ENCODE measurements at places on chromosomes 6 and 20.

DNA sequence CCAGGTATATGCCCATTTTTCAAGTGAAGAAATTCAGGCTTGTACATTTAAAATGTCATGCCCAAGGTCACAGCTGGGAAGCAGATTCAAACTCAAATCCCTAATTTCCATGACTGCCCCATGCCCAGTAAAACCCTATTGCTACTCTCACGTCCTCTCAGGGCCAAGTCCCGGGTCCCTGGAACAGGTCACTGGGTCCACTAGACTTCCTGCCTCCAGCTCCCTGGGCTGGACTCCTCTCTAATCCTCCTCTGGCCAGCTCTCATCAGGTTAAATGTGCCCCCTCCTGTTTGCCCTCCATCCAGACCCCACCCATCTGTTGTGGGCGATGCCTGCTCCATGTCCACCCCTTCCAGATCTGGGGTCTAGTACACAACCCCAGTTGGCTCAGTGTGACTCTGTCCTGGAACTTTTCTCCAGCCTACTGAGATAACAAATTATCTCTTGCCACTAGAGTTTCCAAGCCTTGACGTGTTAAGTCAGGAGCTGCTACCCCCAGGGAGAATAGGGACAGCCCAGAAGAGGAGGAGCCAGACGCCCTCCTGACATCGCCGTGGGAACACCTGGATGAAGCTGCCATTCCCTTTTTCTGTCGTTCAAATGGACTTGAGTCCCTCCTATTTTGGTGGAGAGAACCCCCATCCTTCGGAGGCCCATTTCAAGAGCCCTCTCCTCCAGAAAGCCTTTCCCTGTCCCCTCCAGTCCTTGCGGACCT lies 3.7 kb upstream of the SPDEF start:
- DNase-seq, result no peak

DNA sequence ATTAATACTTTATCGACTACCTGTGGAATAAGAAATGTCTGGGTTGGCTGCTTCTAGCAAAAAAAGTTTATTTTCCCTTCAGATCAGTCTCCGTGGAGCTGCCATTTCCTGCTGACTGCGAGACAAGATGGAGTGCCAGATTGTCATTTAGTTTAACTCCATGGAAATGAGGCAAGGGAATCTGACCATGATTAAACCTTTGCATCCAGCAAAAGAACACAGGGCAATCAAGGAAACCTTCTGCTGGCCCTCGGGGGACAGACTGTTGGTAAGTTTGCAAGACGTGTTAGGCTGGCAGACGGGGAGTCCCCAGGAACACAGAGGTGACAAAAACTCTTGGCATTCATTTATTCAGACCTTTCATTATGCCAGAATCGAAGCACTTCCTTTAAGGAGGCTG lies 52.2 kb upstream of the SPACA1 start:
- DNase-seq, result no peak

DNA sequence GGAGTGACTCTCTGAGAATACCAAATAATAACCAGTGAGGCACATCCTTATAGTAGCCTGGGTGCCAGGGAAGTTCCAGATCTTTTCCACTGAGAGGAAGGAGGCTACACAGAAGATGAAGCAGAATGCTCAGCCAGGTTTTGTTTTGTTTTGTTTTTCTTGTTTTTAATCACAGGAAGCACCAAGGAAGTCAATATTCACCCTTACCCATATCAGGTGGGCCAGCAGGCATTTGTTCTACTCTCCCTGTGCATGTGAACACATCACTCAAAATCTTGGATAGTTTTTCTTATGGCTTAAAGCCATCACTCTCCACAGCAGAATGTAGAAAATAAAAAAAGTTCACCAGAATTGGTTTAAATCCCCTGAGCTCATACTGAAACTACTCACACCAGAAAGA lies 10.5 kb downstream of the SLC17A1 start:
- DNase-seq, result no peak

- DNase-seq, result no peak
Measured at GRCh38 chr20:17904027-17904426, 64.6 kb downstream of the SNX5 start.

- DNase-seq, result no peak
Measured at GRCh38 chr6:143267760-143268159, 182.7 kb downstream of the ADAT2 start.

DNA sequence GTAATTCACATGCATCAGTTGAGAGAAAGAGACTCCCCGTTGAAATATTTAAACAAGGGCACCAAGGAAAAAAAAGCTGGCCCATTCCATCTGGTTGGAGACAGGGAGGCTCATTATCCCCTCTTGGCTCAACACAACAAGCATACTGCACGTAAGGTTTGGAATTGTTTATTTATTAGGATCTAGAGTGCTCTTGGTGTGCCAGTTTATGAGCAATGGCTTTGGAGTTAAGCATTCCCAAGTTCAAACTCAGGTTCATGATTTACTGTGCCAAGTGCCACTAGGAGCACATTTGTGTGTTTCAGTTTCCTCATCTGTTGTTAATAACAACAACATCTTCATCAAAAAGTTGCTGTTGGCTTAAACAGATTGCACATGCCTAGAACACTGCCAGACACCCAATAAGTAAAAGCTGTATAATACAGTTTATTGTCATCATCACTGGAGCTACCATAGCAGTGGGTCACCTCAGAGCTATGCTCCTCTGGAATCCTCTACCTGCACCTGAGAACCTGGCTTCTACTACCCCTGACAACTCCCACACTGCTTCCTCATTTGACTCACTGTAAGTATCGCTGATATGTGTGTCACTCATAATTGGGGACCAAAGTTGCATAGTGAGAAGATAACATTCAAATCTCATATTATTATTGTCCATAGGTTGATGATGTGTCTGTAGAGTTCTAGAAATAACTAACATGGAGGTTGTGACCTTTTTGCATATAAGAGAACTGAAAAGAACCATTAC lies 5.4 kb downstream of the SLC17A3 start:
- DNase-seq, result no peak

DNA sequence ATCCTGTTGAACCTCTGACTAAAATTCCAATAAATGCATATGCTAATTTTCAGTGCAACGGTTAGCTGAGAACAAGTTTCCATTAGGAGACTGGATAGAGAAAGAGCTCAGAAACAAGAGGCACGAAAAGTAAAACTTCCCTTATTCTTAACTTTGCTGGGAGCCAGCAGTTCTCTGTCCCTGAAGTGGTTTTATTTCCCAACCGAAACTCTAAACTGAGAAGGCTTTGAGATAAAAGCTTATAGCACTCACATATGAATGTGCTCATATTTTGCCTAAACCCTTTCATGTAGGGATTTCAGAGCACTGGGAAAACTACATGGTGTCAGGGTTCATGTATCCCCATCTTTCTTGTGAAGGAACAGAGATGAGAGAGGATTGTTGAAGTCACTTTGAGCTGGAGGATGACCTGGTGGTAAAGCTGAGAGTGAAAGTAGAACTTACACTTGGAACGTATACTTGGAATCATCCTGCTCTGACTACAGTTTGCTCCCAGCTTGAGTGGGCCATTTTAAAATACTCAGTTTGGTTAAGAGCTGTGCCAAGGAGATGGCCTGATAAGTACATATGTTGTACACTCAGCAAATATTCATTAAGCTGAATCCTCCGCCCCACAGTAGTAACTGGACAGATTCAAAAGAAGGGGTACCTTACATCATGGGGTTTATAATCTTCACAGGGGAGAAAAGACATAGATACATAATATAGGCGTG lies 324.2 kb upstream of the CNR1 start:
- DNase-seq, result no peak

DNA sequence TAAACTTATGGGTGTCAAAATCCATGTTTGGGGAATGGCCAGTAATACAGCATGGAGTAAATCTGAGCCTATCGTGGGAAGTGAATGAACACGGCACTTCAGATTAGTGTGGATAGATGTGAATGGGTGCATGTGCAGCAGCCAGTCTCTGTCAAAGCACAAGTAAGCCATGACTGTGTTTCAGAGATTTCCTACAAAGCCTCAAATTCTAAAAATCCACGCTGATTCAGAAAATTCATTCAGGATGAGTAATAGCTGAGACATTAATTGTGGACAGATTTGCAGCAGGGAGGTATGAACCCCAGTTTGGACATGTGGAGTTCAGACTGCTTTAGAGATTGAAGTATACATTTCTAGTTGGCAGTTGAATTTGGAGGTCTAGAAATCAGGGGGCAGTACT lies 115.1 kb downstream of the QKI start:
- DNase-seq, result no peak

DNA sequence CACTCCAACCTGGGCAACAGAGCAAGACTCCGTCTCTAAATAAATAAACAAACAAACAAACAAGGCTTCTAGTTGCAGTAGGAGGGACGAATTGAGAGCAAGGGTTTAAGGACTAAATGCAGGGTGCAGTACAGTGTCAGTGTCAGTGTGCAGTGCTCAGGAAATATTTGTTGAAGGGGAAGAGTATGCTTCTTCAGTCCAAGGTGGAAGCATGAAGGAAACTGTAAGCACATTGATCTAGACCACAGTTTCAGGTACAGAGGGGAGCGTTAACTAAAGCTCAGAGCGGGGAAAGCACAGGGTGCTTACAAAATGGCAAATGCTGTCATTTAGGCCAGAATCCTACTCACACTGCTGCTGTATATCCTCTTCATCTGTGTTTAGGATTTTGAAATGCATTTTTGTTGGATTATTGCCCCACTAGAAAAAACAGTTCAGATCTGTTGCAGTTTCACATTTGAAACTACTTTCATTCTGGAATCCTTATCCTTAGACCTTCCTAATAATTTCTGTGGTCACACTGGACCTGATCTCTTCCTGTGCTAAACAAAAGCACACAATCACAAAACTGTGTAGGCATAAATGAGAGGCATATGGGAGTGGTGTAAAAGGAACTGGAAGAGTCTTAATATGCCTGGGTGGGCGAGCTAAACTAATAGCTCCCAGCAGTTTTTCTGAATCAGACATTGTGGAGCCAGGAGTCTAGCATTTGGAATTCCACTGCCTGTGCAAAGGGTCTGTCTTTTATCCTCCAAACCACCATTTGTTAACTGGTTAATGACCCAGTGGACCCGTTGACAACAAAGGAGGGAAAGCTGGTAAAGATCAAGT lies 41.4 kb downstream of the CBFA2T2 start:
- no peak for DNase-seq

DNA sequence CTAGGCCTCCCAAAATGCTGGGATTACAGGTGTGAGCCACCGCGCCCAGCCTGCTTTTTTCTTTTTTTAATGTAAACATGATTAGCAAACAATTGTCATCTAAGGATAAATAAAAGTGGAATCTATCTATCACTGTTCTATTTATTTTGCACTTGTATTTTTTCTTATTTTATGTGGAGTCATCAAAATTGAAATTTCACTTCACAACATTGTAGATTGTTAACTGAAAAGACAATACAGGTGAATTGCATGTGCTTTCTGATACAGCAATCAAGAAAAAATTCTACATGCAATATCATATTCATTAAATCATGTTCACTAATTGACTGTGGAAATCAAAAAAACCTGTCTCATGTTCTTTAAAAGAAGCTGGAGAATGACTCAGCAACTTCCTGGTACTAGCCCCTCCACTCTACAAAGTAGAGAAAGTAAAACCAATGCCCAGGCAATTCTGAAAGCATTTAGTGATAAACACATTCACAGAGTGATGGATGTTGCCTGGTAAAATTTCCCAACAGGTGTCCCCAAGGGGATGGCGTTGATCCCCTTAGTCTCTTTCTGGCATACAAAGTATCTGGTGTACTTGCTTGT lies 10.7 kb upstream of the RFX6 start:
- DNase-seq, result no peak

DNA sequence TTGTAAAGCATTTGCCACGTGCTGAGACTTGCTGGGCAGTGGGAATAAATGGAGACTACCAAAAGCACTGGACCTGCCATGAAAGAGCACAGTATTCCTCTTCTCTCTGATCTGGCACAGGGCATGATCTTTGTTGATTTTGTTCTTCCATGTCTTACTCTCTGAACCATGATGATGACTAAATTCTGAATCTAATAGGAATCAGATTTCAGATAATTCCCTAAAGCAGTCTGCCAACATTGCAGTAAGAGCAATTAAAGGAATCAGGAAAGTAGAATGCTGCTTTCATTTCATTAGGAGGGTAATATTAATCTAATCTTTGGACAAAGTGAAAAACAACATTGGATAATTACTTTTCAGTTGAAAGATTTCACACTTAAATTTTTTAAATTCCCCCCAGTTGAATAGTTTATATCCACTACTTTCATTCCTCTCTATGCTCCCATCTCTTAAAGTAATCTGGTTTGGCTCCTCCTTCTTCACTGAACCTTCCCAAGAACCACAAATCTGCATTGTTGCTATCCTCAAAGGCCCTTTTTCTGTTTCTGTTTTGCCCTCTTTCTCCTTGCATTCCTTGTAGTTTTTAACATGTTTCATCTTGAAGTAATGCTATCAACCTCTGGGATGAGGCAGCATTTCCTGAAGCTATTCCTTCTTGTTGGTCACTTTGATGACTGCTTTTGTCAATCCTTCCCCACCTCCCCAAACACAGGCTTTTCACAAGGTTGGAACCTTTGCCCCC lies 243.2 kb upstream of the TENT5A start:
- DNase-seq, result no peak

GRCh38 chr6:3289664-3290055 lies 30.9 kb downstream of the PSMG4 start:
- DNase-seq, result no peak

DNA sequence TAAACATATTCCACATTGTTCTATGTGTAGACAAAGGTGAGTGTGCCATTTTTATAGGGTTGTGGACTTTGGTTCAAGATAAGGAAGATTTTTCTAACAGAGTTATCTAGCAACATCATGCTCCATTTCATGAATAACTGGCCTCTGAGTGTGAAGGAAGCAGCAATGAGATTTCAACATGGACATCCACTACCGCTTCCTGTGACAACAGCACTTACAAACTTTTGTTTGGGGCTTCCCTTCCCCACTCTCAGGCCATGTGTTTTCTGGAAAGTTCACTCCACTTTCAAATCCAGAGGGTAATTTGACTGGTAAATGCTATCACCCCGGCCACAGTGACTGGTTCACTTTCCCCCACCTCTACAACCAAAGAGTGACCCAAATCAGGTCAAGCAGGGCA lies 38.1 kb upstream of the PROKR2 start:
- no peak for DNase-seq

DNA sequence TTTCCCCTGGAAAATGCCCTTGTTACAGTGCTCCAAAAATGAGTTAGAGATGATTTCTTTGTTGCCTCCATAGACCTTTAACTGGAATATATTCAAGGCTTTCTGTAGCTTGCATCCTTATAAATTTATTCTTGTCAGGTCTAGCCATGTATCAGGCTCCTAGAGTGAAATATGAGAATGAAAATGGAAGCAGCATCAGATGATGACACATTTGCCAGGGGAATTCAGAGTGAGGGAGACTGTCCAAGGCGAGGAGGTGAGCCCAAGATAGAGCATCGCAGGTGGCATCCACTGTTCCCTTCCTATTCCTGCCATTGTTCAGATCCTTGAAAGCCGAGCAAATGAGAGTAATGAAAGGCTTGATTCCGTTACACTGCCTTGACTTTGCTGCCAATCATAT lies 386.8 kb downstream of the SAMD5 start:
- no peak for DNase-seq
